ENCODE measurements at places on chromosomes 7 and 10.

DNA sequence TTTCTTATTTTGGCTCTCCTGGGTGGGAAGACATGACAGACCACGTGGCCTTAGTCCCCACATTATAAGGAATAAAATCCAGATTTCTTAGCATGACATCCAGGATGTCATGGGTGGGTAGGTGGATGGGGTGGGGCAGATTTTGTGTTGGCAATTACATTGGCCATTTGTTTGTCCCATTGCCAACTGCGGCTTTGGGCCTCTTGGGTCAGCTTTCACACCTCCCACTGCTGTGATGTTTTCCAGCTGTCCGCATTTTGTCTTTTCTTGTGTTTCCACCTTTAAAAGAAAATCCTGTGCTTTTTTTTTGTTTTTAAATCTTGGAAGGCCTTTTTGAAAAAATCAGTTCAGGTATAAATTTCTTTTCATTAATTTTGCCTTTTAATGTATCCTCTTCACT, 237.0 kb downstream of the SDK1 start:
- no peak for DNase-seq

- no peak for DNase-seq
Measured at GRCh38 chr7:44882899-44883298, 2.4 kb downstream of the PURB start.

DNA sequence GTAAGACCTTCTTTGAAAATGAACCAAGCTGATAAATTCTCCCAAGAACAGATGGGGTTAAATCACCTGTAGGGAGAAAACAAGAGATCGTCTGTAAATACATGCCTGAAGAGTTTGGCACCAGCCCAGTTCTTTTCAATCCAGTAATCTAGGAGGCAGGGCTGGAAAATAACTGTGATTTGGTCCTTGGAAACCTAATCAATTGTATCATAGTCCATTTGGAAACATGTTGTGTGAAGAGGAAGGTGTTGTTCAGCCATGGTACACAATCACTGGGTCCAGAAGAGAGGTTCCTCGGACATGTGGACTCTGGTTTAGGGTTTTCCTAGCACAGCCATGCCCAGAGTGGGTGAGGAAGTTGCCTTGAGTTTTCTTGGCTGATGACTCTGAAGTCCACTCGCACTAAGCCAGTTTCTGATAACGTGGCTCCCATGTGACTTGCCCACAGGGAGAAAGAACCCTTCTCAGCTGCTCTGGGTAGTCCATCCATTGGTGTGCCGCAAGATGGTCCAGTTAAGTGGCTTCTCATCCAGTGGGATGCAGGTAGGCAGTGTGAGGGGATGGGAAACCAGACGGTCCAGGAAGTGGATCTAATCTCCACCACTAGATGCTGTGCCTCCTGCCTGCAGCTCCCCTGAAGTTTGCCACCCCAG, 5.1 kb downstream of the BLNK start:
- no peak for DNase-seq

DNA sequence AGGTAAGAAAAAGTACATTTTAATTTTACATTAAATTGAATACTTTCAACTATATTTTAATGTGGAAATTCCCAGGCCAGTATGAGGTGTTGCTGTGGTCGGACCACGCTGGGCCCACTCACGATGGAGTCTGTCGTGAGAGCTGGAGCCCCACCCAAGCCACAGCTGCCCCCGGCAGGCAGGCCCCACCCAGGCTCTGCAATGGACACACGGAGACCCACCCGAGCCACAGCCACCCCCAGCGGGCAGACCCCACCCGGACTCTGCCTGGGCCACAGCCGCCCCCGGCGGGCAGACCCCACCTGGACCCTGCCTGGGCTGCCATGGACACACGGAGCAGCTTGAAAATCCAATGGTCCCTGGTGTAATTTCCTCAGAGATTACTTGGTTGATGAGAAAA, 141.3 kb downstream of the PTPRN2 start:
- DNase-seq, result no peak

DNA sequence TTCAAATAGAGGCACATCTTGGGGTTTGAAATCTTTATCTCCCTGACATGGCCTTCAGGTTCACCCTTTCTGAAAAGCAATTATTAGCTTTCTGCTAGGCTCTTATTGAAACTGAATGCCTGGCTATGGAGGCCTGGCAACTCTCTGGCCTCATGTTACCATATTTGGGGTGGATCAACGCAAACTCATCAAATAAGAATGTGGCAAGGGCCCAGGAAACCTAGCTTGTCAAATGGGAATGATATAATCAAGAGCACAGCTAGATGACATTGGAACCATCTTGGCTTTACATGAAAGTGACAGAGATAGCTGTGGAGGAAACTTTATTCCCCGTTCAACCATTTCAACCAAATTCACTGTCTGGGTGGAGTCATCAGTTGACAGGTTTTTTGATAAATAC, 202.8 kb upstream of the SMIM30 start:
- DNase-seq, result no peak

DNA sequence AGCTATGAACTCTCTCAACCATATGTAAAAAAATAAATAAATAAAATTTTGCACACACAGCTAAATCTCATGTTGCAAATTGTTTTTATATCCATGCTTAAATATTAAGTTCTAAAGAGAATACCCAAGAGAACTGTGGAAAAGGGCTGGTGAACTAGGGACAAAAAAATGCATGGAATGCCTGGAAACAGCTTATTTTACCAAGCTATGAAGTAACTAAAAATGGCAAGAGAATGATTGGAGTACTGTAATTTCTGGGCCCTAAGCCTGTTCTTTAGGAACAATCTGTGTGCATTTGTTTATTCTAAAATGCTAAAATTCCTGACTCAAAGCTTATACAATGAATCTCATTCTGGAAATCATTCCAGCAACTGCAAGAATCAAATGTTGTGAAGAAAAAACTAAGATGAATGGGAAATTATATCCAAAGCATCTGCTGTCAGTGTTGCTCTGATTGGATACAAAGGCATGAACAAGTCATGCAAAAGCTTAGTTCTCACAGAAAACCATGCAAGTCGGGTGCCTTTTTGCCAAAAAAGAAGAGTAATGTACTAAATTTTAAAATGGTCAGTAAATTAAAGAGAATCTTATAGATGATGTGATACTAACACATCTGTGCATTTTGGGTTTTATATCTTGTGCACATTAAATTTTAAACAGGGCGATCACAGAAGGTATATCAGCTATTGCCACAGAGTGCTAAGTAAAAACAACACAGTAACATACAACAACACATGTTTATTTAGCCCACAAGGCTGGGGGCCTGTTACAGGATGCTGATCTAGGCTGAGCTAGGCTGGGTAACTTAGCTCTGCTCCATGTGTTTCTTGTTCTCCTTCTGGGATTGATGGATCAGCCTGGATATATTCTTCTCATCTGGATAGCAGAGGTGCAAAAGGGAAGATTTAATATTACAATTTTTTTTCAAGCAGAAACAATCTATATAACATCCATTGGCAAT, 453.5 kb upstream of the SEMA3A start:
- peak; percentile 80 for DNase-seq

DNA sequence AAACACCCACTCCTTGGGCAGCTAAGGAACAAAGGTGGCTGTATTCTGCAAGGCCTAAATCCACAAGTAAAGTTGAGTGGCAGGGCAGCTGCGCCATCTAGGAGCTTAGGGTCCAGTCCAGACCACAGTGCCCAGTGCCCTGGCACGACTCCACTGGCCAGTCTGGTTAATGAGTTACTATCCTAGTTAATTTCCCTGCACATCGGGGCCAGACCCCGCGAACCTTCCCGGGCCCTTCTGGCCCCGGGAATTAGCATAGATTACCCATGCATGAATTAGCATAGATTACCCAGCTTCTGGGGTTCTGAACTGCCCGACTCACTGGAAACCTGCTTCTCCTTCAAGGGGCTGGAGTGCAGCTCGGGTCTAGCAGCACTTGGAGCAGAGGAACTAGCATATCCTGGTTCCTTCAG, 3.2 kb upstream of the EMX2 start:
- no peak for DNase-seq
